ENCODE measurements at places on chromosomes 7 and 10.

DNA sequence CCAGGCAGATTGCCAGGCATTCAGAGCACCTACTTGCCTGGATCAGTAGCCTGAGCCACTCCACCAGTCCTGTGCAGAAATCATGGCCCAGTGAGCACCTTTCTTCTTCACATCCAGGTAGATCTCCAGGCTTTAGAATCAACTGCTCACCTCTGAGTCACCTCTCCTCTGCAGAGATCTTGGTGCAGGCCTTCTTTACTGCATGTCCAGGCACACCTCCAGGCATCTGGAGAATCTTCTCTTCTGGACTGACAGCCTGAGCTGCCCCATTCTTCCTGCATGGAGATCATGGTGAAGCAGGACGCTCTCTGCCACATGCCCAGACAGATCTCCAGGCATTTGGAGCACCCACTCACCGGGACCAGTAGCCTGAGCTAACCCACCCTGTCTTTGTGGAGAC is 894.5 kb upstream of the MBL2 start:
- DNase-seq = no peak

DNA sequence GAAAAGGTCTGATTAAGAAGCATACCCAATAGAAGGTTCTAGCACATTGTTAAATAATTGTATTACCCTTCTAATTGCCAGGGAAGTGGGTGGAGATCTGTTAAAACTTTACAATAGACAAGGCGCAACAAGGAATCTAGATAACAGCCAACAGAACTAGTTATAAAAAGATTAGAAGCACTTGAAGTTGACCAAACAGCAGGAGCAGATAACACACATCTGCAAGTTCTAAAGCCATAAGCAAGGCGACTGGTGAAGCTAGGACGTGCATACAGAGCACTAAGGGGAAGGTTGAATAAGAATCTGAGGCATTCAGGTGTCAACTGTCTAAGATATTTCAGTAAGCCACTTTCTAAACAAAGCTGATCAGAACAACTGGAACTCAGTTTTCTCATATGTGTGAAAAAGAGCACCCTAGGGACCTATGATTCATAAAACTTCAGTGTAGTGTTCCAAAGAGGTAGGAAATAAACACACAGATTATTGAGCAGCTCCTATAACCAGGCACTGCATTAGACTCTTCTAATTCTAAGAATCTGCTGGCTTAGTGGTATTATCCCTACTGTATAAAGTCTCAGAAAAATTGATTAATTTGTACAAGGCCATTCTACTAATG is 111.2 kb downstream of the SAMD9 start:
- DNase-seq = no peak

DNA sequence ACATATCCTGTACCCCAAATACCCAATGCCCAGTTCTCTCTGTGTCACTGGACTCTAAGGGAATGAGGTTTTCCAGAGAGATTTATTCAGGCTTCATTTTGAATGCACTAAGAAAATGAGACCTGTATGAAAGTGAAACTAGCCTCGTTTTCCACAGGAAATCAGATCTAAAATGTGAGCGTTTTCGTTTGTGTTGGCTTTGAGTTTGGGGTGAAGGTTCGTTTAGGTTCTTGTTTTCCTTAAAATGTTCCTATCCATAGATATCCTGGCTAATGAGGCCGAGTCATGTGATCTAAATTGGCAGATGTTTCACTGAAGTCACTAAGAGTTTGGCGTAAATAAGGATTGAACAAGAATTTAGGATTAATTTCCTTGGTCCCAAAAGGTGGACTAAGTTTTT is 90.9 kb upstream of the BMPER start:
- DNase-seq = no peak

DNA sequence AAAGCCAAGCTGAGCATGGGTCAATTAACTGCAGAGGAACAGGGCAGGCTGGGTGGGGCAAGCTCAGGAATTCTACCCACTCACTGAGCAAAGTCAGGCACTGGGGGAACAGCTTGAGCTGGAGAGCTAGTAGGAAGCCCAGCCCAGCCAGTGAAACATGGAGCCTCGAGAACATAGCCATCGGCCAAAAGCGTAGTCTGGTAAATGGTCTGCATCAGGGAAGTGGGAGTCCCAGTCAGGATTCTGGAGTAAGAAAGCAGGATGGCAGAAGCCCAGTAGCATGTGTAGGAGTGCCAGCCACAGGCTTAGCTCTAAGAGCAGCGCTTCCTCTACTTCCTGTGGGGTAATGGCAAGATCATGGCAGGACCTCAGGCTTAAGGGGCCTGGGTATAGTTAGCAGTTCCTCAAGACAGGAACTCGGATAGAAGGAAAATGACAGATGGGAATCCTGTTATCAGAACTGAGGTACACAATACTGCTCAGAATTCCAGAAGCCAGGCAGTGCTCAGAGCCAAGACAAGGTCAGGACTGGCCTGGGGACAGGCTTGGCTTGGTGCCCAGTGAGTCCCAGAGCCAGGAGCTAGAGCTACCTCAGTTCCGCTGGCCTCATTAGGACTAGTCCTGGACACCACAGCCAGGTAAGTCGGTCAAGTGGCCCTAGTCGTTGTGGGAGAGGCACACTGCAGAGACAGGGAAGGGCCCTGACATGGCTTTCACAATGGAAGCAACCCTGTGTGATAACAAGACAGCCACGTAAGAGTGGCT is 65.4 kb upstream of the MXI1 start:
- DNase-seq = no peak

DNA sequence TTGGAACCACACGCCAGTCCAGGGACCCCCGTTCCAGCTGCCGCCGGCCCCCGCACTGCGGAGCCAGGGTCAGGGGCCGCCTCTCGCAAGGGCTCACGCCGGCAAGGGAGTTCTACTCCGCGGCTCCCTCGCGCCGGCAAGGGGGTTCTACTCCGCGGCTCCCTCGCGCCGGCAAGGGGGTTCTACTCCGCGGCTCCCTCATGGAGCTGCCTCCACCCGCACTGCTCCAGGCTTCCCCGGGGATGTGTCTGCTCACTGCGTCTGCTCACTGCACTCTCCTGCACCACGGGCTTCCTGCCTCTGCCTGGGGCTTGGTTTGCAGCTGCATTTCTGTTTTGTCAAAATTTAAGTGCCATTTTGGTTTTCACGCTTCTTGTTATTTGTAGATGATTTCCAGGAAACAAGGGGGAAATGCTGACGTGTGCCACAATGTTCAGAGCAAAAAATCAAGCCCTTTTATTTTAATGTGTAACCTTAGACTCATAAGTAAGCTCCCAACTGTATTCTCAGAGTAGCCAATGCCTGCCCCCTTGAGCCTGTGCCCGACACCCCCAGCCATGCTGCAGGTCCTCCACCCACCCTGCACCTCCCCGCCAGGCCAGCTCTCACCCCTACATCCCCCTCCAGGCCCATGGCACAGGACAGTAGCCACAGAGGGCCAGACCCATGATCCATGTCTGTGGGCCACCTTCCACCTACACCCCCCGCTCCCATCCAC is 246.2 kb downstream of the MAD1L1 start:
- DNase-seq = no peak
